ENCODE measurements at places on chromosomes 13 and 19.
A peak's percentile ranks its signal among the peaks of the same experiment; 100 is the strongest.

GRCh38 chr13:97388373-97388772 lies 45.6 kb upstream of the RAP2A start:
- no peak for DNase-seq

GRCh38 chr13:113832205-113832604 lies 31.7 kb downstream of the GAS6 start:
- DNase-seq, result no peak

DNA sequence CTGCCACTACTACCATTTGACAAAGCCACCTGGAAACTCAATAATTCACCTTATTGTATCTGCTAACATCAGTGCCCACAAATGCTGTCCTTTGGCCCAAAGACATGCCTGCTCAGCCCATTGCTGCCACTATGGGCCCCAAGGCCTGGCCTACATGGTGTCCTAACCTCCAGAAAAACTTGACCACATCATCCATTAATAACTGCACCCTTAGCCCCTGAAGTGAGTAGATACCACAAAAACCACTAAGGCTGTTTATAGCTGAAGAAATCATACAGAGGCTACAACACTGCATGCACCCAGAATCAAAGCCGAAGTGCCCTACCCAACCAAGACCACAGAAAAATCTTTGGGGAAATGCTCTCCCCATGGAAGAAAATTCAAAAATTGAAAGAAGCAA lies 932.8 kb upstream of the SLITRK6 start:
- DNase-seq, result no peak

- DNase-seq, result peak; percentile 57
Measured at GRCh38 chr13:40789275-40790153, at the start of gene SLC25A15. Gene SLC25A15, plus strand, starts transcription at chr13:40789611. Its CDS starts 3,616 bp downstream, at chr13:40793227.

GRCh38 chr19:4636151-4636717 lies 3.1 kb upstream of the TNFAIP8L1 start:
- DNase-seq, result peak; percentile 72

DNA sequence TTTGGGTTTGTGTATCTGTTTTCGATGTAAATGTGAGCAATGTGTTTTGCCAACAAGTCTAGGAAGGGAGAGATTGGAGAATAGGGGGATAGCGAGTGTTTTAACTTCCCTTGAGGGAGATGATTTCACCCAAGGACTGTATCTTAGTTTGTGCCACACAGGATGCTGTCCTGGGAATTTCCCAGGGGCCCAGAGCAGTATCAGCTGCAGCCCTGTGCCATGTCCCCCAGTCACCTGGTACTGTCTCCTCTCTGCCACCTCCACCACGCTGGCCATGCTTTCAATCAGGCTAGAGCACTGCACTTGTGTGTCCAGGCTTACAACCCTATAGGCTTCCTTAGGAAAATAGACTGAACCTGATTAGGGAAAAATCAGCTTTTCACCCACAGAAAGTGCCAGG lies 40.1 kb upstream of the CLDN10 start:
- DNase-seq, result no peak

- no peak for DNase-seq
Measured at GRCh38 chr19:9721861-9722260, 46.7 kb downstream of the ZNF846 start.

All from muscle of arm (tissue), 14 donors.